ENCODE measurements at places on chromosomes 1 and 21.
A peak's percentile ranks its signal among the peaks of the same experiment; 100 is the strongest.

GRCh38 chr21:31162079-31162699 is 123.9 kb upstream of the KRTAP19-8 start:
- DNase-seq, result no peak

DNA sequence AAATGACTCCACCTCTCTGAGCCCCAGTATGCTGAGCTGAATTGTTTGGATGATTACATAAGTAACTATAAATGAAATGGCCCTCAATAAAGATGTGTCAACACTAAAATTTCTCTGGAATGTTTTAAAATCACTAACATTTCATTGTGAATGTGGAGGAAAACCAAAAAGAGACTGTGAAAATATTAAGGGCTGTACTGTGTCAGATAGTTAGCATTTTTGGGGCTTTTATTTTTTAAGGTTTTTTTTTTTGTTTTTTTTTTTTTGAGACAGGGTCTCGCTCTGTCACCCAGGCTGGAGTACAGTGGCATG is 6.3 kb downstream of the MYOC start:
- no peak for DNase-seq

- no peak for DNase-seq
These were observed 45.5 kb downstream of the TP73 start for GRCh38 chr1:3697810-3698209.

DNA sequence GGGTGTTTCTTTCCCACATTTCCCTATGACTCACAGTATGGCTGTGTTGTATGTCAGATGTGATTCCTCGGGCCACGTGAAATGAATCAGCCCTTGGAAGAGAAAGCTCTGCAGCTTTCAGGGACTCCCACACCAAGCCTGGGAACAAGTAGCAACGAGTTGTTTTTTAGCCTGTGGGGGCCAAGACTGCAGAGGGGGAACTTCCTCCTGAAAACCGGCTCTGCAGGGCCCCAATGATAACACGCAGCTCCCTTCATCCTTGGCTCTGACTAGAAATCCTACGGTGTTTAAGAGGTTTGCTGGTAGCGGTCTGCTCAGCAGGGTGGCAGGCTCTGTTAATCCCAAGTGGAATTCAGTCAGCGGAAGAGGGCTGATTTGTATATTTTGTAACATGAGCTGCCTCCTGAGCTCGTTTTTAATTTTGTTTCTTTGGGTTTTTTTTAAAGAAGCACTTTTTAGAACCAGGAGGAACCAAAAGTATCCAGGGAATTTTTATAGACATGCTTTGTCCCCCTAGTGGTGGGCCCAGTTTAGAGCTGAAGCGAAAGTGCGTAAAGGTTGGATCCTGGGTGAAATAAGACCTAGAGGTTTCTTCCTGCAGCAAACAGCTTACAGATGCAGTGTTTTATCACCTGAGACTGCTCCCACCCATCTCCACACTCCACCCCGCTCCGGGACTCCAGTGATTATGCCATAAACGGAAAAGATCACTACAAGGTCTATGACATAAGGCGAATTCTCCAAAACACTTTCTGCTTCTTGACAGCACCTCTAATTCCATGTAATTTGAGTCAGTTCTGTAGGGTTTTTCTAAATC is 48.8 kb downstream of the LAMC2 start:
- DNase-seq, result peak; percentile 96

DNA sequence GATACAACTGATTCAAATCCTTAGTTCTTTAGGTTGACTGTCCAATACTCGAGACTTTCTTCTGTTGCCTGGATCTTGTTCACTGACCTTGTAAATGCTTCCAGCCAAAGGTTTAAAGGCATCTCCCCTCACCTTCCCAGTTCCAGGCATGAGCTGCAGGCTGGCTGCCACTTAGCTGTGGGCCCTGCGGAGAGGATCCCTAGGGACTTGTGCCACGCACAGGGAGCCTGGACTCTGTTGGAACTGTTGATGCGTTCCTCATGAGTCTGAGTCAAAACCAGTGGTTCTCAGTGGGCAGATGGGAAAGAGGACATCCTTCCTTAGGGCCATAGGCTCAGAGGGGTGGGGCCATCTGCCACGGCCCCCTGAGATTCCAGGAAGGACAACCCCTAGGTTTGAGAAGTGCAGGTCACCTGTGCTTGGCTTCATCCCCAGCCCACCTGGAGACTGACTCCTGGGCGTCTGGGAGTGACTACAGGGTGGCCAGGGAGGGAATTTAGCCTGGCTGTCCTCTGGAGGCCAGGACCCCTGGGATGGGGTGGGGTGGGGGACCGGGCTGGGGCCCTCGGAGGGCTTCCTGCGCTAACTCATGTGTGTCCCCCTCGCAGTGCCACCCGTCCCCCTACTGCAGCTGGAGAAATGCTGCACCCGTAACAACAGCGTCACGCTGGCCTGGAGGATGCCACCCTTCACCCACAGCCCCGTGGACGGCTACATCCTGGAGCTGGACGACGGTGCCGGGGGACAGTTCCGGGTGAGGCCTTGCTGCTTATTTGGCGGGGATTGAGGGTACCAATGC is 37.6 kb upstream of the GNPAT start:
- DNase-seq, result no peak

DNA sequence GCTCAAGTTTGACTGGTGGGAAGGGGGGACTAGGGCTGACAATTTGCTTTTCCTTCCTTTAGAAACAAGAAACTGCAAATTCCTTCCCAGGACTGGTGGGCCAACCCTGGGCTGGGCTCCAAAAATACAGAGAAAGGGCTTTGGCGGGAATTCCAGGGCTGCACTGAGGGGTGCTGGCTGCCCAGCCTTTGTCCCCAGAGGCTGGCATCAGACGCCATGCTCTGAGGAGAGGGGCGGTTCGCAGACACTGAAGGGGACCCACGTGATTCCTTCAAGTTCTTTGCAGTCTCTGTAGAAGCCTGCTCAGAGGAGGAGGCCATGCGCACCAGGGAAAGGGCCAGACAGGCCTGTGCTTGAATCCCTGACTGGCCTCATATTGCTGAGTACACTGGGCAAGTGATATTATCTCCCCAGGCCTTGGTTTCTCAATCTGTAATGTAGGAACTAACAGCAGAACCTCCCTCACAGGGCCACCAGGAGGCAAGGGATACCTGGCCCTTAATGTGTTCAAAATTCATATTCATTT is 119.5 kb downstream of the EPHB2 start:
- no peak for DNase-seq

GRCh38 chr1:30982431-30982830 is 73.9 kb upstream of the SDC3 start:
- DNase-seq, result no peak

- DNase-seq, result peak; percentile 47
These were observed 6.4 kb downstream of the FCRL2 start for GRCh38 chr1:157770442-157771043.

- no peak for DNase-seq
These were observed 26.6 kb downstream of the S100A10 start for GRCh38 chr1:151967091-151967490.

- DNase-seq, result no peak
These were observed 54.6 kb downstream of the F3 start for GRCh38 chr1:94486990-94487389.

DNA sequence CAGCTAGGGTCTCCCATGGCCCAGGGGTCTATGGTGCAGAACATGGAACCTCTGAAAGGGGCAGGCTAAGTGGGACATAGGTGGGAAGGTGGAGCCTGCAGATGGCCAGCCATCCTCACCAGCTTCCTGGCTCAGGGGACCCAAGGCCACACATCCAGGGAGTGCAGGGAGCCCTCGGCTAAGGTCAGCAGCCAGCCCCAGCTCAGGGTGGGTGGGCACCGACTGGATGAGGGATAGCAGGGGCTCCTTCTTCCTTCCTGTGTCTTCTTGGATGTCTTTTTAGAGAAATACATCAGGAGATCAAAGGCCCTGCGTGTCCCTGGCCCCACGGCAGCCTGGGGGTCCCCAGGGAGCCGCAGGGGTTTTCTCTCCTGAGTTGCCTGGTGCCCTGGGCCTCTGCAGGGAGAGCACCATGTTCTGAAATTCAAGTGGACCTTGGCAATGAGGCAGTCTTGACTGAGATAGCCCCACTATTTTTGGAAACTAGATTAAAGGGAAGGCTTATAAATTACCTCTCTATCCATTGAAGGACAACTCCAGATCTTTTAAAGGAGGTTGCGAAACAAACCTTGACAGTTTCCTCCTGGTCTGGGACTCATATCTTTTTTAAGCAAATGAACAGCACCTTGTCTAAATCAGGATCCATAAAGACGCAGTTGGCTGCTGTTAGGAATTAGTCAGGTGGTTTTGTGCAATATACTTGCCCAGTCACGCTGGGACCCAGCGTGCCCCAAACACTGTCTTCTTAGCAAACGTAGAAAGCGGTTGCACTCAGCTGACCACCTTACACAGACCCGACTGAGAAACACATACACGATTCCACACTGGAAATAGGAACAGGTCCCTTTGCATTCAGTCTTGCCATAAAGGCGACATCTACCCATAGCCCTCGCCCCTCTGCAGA is 242.3 kb downstream of the TOMM20 start:
- no peak for DNase-seq

GRCh38 chr1:1436630-1437032 is 1.1 kb downstream of the VWA1 start:
- no peak for DNase-seq

DNA sequence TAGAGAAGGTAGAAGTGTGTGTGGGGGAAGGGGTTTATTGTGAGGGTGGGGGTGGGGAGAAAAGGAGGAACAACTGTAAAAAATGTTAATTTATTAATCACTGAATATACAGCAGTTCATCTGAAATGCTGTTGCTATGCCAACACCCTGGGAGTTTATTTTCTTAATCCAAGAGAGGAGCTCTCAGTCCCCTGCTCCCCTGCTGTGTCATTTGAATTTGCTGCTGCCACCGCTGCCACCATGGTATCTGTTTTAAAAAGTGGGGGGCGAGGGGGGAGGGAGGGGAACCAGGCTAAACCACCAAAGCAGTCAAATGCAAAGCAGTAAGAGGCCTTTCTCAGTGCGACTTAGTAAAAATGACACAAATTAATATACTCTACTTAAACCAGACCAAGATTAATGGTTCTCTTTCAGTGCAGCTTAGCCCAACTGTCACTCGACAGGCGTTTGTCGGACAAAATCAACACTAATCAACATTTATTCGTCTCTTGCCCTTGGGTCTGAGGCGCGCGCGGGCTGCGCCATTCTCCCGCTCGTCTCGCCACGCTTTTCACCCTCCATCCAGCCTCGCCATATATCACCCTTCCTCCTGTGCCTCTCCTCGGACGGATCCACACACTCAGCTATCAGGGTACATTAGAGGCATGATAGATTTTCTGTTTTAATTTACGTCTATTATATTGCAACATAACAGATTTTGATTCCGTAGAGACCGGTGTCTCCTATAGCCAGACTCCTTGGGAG is 76.2 kb downstream of the PBX1 start:
- no peak for DNase-seq

DNA sequence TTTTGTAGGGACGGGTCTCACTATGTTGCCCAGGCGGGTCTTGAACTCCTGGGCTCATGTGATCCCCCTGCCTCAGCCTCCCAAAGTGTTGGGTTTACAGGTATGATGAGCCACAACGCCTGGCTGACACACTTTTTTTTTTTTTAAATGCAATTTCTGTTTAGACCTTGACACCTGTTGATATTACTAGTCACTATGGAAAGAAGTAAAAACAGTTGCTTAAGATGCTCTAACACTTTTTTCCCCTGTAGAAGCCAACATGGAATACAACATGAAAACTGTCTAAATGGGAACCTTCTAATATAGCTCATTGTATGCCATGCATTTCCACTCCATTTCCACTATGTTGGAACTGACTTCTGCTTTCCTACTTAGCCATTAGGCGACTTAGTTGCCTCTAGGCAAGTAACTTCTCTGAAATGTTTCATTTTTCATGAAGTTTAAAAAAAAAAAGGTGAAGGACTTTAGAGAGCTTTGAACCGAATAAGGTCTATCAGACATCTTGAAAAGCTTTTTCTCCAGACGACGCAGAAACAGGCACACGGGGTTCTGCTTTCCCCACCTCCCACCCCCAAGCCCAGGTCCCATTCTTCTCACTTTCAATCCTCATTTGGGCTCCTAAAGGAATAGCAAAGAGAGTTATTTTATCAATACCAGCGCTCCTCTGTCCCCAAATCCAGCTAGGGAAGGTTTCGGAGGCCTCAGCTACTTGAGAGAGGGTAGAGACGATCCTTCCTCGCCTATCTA is 648 bp upstream of the DR1 start:
- DNase-seq, result peak; percentile 12

GRCh38 chr1:159015440-159015909 is 5.8 kb downstream of the IFI16 start:
- DNase-seq, result peak; percentile 91

All from COLO829 (cell line).